ENCODE measurements at places on chromosomes 7 and 10. TPM values are rescaled to one million over a fixed set of nuclear protein-coding genes. Genes with fewer than 3 reads are reported as not detected.

ZNF25 gene
- 5.1 TPM for total RNA-seq

OR6V1 gene
- total RNA-seq = not detected

DNA sequence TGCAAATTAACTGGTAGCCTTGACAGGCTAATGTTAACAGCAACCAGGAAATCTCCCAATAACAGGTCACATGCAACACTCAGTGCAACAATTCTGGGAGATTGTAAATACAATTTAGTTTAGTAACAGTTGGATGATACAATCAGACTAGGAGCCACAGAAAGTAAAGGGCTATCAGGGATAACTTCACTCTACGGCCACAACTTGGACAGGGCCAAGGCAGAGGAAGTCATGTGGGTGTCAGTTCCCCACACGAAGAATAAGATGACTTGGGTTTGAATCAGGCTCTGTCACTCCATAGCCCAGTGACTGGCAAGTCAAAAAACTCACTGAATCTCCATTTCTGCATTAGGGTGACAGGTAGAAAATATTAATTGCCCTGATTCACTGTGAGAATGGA, 217.3 kb upstream of the CCDC6 start:
- no peak for DNase-seq

DNA sequence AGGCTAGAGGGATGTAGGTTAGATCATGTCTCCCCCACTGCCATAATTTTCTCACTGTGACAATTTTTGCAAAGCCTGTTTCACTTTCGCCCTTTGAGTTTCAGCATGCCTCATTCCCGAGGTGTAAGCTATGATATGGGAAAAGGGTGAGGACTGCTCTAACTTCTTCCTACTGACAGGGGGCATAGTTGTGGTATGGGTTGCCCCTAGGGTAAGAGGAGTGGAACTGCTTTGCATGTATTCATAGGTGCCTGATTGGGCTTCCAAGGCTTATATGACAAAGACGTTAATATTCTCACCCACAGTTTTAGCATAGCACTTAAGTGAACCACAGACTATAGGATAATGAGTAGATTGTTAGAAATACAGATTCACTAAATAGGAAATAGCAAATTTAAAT, 148.7 kb downstream of the BBS9 start:
- DNase-seq = no peak

- DNase-seq = no peak
Measured at GRCh38 chr7:66699998-66700397, 40.5 kb upstream of the RABGEF1 start.

- DNase-seq = no peak
Measured at GRCh38 chr7:67348171-67348570, 351.5 kb downstream of the TYW1 start.

GRCh38 chr7:2553108-2553507, 2.2 kb downstream of the BRAT1 start:
- no peak for DNase-seq

Data from activated naive CD4-positive, alpha-beta T cell treated with anti-CD3 and anti-CD28 coated beads, Interleukin-2, amount 50 U/mL, for 72 hours (primary cell).